ENCODE measurements at places on chromosomes 2 and 18.
A peak's percentile ranks its signal among the peaks of the same experiment; 100 is the strongest.

- no peak for DNase-seq
Measured at GRCh38 chr2:8202132-8202531, 479.7 kb upstream of the ID2 start.

DNA sequence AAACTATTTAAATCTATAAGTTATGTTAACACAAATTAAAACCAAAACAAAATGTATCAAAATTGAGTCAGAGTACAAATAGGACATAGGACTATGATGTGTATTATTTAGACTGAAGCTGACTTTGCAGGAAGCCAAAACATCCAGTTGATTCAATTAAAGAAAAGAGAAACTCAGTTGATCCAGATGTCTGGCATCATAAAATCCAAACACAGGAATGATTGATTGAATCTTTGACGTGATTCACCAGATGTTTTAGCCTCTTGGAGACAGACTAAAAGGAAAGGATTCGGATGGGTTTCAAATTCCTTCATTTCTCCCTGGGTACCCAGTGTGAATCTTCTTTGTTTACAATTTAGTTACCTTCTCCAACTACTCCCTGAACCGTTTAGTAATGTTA, 272.9 kb downstream of the IRS1 start:
- peak; percentile 10 for DNase-seq

- DNase-seq = no peak
Measured at GRCh38 chr2:176148751-176149421, 2.5 kb upstream of the HOXD4 start.

DNA sequence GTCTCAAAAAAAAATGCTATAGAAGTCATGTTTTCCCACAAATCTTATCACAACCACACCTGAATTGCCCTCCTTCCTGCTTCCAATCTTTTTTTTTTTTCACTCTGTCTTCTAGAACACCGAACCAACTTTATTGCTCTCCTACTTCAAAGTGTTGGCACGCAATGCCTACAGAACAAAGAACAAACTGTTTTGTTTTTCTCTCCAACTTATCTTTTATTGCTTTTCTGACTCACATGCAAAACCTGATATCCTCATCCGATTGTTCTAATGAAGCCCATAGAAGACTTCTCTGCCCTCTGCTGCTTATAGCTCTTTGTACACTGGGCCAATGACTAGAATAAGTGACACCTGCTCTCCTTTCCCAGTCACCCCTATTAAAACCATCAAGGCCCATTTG, 602.8 kb downstream of the EPHA4 start:
- DNase-seq = no peak

GRCh38 chr2:106307860-106308259, 113.8 kb upstream of the UXS1 start:
- DNase-seq = no peak

DNA sequence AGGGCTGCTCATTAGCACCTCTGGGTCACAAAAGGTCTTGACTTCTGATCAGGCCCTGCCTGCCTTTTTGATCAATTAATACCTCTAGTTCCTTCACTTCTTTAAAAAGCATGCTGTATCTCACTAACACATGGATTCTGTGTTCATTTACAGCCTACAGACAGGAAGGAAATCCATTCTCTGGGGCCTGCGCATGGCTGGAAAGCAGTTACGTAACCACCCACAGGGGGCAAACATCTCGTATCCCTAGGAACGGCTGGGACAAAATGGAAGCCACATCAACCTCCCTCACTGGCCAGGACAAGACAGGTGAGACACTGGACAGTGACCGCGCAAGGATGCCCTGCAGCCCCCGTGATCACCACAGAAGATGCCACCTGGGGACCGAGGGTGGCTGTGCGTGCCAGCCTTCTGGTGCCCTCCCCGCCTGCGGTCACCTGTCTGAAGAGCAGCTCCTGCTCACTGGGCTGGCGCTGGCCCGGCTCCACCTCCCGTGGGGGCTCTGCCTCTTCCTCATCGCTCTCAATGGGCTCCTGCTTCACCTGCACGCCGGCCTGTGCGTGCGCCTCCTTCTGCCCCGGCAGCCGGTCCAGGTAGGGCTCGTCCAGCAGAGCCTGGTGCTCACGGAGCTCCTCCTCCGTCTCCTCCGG, 266.9 kb downstream of the TWIST2 start:
- no peak for DNase-seq

GRCh38 chr18:10386956-10387355, 67.5 kb upstream of the APCDD1 start:
- DNase-seq = peak; percentile 25

- DNase-seq = peak; percentile 47
Measured at GRCh38 chr2:181810823-181811695, 80.5 kb upstream of the ITPRID2 start.

- DNase-seq = no peak
Measured at GRCh38 chr2:65030476-65031332, 25.5 kb upstream of the CEP68 start.

DNA sequence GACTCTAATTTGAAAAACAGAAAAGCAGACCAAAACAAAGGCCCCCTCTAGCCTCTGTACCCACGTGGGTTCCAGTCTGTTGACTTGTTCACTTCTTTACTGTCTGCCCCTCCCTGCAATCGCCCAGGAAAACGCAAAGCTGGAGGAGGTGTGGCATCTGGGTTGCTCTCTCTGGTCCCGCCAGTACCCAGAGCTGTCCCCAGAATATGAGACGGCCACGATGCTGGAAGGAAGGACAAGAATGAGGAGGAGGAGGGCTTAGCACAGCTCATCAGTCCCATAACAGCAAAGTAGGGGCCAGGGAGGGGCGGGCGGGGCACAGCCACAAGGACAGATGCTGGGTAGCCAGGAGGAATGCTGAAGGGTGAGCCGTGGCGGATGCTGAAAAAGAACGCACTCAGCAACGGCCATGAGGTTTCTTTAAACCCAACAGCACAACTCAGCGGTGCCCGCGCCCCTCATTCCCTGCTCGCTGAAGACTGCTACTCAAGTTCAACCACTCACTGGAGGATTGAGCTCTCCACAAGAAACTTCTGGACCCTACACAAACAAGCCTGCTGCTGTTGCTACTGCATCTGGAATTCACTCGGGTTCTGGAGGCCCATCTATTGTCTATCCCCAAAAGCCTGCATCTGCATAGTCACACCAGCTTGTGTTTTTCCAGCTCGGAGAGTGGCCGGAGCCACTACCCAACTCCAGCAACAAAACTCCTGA, 187.7 kb downstream of the HDAC4 start:
- no peak for DNase-seq

- DNase-seq = no peak
Measured at GRCh38 chr2:159366538-159366937, 80.0 kb upstream of the WDSUB1 start.

DNA sequence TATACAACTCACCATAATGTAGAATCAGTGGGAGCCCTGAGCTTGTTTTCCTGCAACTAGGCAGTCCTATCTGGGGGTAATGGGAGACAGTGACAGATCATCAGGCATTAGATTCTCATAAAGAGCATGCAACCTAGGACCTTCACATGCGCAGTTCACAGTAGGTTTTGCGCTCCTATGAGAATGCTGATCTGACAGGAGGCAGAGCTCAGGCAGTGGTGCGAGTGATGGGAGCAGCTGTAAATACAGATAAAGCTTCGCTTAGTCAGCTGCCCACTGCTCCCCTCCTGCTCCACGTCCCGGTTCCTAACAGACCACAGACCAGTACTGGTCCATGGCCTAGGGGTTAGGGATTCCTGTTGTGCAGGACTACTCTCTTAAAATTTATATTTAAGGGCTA, 255.3 kb upstream of the POU3F3 start:
- DNase-seq = no peak

GRCh38 chr2:24454294-24454693, 36.8 kb upstream of the NCOA1 start:
- DNase-seq = peak; percentile 19

DNA sequence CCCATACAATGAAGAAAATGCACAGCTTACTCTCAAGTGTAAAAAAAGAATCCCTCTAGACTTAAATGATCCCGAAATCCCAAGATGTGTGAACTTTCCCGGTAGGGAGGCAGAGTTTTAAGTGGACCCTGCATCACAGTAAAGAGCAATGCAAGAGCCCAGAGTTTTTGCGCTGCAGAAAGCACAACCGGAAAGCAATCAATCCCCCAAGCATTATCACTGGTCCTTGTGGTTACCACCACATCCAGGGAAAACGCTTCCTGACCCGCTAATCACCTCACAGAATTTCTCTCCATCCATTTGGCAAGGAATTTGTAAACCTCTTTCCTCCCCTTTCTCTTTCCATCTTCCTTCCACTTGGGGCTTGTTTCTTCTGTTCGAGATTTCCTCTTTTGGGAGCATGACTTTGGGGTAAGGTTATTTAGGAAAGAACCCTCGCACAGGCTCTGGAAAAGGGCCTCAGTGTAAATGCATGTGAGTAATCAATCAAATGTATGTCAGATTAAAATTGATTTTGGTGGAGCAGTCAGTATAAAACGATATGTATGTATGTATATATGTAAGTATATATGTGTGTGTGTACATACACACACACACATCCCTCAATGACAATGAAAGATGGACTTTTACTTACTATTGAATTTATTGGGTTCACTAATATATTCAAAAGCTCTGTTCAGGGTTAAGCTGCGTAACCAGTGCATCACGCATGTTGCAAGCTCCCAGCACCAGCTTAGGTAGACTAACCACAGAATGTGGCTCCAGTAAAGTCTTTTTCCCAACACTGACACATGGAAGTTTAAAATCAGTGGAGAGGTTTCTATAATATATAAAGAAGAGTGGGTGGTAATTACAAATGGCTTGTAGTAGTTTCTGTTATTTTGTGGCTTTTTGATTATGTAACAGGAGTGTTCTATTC, 1.6 kb downstream of the PLCL1 start:
- DNase-seq = no peak

GRCh38 chr2:96760986-96761832, 507 bp downstream of the CNNM4 start:
- DNase-seq = peak; percentile 10

- DNase-seq = no peak
Measured at GRCh38 chr2:181947273-181947672, 38.4 kb upstream of the PPP1R1C start.

GRCh38 chr18:72674710-72675109, 130.6 kb upstream of the CBLN2 start:
- no peak for DNase-seq

- no peak for DNase-seq
Measured at GRCh38 chr2:23606196-23606595, 221.2 kb downstream of the KLHL29 start.

DNA sequence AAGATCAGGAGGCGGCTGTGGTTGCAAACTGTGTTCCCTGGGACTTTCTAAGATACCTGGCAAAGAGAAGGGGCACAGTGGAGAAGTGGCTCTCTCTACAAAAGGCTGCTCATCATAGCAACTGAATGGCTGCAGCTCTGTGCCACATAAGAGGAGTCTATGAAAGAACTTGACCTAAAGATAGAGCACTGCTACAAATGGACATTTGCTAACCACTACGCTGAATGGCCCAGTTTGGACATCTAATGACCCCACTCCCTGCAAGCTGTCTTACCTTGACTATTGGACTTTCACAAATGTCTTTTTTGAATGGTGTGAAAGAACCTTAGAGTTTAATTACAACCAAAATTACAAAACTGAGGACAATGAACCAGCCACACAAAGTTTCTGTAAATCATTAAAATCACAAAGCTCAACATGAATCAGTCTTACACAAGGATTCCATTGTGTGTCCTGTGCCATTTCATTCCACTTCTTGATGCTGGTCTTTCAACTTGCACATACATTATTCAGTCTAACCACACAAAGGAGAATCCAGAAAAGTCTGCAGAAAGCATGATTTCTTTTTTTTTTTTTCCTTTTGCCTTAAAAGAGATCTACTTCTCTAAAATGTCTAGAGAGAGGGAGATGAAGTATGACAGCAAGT, 154.0 kb downstream of the LAMA1 start:
- no peak for DNase-seq

DNA sequence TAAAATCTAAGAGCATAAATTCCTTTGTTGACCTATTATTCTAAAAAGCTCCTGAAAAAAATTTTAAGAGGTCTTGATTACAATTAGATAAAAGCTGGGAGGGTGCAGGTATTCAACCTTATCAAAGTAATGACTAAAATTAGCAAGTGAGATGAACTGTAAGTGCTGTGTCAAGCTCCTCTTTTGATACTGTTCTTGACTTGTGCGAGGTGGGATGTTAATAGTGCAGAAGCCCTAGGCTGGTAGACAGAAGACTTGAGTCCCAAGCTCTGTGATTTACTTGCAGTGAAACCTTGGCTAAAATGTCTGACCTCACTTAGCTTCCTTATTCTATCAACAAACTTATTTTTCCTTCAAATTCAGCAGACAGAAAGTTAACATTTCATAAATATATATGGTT, 637.5 kb downstream of the DSC3 start:
- DNase-seq = no peak

DNA sequence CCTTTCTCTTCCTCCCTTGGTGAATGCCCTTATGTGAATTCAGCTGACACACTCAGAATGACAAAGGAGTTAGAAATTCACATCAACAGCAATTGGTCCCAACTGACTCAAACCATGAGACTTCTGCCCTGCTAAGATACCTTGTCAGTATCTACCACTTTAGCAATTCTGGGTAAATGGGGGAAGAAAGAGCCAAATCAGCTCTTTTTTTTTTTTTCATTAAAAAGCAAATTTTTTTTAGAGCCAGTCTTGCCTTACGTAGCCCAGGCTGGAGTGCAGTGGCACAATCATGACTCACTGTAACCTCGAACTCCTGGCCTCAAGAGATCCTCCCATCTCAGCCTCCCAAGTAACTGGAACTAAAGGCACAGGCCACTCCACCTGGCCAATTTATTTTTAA, 1.7 kb upstream of the PPP4R1 start:
- no peak for DNase-seq

GRCh38 chr18:905948-906415, 1.3 kb downstream of the ADCYAP1 start:
- no peak for DNase-seq

DNA sequence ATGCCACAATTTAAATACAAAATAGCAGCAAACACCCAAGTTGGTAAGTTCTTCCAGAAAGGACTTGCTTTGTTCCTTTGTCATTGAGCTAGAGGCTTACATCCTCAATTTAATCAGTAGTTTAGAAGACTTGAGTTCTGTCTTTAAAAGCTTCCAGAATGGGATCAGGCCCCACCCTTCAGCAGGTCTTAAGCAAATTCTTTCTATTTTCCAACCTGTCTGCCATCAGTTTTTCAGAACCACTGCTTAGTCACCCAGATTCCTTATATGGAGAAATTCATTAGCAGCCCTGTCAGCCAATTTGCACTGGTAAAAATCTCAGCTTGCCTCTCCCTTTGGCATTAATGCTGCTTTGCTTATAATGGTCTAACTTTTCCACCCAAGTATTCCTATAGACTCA, 263.6 kb upstream of the HNMT start:
- DNase-seq = no peak
